ENCODE measurements at places on chromosomes 5 and 9.

GRCh38 chr5:137733006-137733405, 2.9 kb downstream of the KLHL3 start:
- DNase-seq, result no peak

- DNase-seq, result no peak
Observed at GRCh38 chr5:97550164-97550563, 367.1 kb upstream of the RIOK2 start.

- DNase-seq, result no peak
Observed at GRCh38 chr5:10452768-10453331, 11.2 kb downstream of the ROPN1L start.

DNA sequence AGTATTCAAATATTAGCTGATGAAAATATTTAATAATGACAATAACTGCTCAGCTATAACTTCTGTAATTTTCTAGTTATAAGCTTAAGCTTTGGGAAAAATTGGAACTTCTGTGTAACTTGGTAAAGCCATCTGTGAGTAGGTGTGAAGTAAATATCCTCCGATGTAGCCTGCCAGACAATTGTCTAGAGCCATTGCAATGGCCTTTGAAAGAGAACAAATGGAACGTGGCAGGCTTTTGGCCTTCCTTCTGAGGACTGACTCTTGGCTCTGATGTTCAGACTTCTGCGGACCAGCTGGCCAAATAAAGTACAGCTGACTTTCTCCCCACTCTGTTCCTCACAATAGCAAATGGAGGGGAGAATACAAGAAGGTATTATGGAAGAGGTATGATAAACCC, 203.4 kb upstream of the NMUR2 start:
- no peak for DNase-seq

GRCh38 chr5:83000922-83001321, 76.3 kb downstream of the TMEM167A start:
- DNase-seq, result no peak

DNA sequence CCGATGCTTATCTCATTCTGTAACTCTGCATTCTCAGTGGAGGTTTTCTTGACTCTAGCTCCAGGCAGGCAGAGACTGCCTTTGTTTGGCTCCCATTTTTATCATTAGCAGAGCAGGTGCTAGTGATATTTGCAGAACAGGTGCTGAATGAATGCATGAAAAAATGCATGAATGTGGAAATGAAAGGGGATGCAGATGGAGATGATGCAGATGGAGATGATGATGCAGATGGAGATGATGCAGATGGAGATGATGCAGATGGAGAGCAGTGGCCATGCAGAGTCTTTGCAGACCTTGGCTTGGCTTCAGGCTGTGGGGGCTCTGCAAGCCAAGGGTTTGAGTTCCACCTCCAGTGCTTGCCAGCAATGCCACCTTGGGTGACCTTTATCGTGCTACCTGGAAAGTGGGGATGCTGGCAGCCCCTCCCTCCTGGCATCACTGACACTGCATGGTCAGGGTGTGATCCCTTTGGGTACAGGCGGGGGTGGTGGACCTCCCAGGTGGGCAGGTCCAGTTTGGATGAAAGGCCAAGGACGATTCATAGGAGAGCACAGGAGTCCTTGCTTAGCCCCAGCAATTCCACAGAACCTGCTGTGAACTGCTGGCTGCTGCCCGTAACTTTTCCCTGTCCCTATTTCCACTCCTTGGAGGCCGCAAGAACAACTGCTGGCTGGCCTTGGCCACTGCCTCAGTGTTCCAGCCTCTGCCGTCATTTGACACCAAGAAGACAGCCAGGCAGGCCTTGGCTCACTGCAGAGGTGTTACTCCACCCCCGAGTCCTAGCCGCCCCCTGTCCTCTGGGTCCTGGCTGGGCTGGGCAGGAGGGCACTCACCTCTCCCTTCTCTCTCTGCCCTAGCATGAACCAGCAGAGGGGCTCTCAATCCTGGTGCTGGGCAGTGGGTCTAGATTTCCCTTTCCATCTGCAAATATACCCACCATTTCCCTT, 33.0 kb downstream of the ERGIC1 start:
- no peak for DNase-seq

GRCh38 chr5:61348447-61348846, 16.4 kb downstream of the ZSWIM6 start:
- DNase-seq, result no peak

GRCh38 chr5:65762234-65762633, 40.2 kb downstream of the NLN start:
- no peak for DNase-seq

DNA sequence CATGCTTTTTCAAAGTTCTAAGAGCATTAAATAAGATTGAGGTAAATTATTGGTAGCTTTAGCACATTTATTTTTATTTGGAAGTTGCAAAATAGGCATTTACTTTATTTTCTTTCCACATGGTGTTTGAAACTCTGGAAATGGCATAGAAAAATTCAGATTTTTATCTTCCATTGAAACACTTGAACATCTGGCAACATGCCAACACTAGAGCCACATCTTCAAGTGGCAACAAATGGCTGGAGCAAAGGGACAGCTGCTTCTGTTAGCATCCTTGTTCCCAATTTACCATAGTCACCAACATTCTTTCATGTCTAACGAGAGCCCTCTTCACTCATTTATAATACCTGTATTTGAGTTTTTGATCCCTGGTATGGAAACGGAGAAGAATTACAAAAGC, 539.9 kb downstream of the ZNF608 start:
- DNase-seq, result no peak

DNA sequence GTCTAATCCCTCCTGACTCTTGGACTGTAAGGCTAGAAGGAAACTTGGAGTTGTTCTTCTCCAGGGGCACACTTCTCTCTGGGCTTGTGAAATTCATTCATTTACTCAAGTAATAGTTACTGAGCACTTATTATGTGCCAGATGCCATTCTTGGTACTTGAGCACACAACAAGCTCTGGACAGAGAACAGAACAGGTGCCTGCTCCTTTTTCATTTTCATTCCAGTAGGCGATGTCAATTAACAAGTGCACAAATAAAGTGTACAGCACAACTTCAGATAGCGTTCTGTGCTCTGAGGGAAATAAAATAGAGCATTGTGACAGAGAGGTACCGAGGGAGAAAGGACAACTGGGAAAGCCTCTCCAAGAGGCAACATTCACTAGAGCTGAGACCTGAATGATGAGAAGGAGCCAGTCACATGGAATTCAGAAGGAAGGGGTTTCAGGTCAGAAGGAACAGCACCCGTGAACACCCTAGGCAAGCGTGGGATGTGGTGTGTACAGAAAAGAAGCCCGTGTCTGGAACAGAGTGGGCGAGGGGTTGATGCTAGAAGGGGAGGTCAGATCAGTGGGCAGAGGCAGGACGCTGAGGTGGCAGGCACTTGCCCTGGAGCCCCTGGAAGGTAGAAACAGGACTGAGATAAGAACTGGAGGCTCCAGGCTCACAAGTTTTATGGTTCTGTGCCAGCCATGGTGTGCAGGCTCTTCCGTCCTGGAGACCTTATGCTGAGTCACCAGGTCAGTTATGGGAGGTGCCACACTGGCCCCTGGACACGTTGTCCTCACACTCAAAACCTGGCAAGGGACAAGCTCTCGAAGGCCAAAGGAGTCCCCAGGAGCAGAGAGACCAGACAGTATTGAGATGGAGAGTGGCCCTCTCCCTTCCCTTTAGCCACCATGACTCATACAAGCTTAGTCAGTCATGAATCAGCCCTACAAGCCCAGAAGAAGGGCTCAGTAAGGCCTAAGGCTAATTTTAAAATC, 7.2 kb upstream of the ABLIM3 start:
- DNase-seq, result no peak

DNA sequence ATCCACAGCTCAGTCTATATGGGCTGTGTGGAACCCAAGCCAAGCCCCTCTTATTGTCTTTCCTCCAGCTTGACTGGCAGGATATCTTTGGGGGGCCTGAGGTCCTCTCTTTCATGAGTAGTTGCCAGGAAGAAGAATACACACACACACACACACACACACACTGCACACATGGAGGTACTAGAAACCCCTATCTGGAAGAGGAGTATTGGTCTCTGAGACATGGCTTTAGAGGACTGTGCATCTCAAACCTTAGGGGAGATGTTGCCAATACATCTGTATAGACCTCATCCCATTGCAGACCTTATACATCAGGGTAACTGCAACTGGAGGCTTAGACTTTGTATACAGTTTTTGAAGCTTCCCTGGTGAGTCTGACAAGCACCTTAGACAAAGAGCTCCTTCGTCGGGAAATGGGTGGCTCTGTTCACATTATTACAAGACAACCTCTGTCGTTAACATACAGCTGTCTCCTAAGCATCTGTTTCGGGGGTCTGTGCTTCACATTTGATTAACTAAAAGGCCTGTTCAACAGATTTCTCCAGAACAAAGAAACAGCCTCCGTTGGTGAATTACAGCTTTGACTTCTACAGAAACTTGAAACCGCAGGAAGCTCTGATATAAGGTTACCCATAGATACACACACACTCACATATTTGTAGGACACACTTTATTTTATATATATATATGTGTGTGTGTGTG, 5.5 kb upstream of the ENTREP1 start:
- DNase-seq, result no peak

GRCh38 chr5:13994621-13995253, 50.2 kb upstream of the DNAH5 start:
- no peak for DNase-seq

GRCh38 chr9:77435277-77435676, 212.8 kb downstream of the GNA14 start:
- DNase-seq, result no peak

- no peak for DNase-seq
Observed at GRCh38 chr9:3721096-3721495, 195.3 kb upstream of the RFX3 start.

- no peak for DNase-seq
Observed at GRCh38 chr9:129606161-129607026, 14.5 kb downstream of the C9orf50 start.
